Activated T-helper 1 cell treated with Interleukin-2 at 50 U/mL for 16 hours (primary cell): ENCODE measurements at places on chromosomes 2 and 18.

DNA sequence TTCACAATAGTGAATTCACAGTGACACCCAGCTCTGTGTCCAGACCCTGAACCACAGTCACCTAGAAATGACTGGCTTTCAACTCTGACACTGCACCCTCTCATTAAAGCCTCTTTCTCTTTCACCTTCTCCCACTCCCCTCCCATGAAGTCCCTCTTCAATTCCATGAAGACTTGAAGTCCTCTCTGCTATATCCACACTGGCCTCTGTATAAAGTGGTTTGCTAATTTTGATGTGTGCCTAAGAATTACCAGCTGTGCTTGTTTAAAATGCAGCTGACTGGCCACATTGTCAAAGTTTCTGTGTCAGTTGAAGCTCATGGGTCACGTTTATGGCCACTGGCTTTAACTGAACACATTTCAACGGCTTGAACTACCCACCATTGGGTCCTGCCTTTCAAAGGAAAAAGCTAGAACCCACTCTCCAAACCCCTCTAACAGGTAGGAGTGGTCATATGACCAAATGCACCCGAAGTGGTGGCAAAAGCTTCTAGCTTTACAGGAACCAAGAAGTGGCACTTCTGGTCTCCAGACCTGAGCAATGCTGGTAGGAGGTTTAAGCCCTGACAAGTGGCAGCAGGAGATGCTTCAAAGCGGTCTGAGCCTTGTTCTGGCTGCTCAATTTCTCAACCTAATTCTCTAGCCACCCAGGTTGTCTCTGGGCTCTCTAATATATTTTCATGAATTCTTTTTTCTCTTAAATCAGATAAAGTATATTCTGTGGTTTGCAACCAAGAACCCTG is 34.2 kb downstream of the B4GALT6 start:
- DNase-seq: no peak

- no peak for DNase-seq
Measured at GRCh38 chr2:136195226-136195625, 77.3 kb upstream of the CXCR4 start.

- no peak for DNase-seq
Measured at GRCh38 chr2:27250652-27251379, 12.0 kb downstream of the SLC30A3 start.

DNA sequence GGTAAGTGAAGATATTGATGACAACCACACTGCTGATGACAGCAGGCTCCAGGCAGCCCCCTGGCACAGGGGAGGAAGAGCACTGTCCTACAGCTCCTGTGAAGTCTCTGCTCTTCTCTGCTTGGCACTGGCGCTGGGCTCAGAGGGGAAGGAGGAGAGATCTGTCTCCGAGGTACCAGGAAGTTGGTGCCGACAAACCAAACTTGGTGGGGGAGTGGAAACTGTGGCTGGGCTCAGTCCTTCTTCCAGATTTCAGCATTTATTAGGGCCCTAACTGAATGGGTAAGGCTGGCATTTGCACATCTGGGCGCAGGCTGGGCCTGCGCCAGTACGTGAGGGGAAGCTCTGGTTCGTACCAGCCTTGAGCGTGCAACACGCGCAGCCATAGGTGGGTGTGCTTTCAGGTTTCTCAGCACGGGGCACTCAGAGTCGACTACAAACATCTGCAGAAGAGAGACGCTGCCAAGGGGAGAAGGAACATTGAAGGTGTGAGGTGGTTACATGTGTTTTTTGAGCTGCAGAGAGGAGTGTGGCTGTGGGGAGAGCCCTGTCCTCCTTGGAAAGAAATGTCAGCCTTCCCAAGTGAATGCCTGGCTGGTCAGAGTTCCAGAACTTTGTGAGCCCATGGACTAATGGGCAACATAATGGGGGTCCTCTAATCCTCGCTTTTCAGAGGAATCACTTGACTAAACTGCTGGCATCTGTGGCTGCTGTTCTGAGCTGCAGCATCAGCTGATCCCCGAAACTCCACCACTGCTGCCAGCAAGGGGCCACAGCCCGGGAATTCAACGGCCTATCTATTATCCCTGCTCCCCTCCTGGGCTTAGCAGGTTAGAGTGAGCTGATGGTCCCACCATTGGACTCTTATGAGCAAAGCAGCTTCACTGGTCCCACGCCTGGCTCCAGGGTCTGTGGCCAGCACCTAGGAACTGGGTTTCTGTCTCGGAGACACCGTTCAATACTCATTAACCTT is 55.2 kb upstream of the SEMA4C start:
- DNase-seq: peak; percentile 13

- DNase-seq: no peak
Measured at GRCh38 chr18:61991201-61991600, 98.4 kb upstream of the RNF152 start.
